Activated CD8-positive, alpha-beta memory T cell treated with anti-CD3 and anti-CD28 coated beads, Interleukin-2, amount 10 ng/mL, durations not matched to agents 7 days and 5 days (primary cell): ENCODE measurements at places on chromosomes 2 and 18.

DNA sequence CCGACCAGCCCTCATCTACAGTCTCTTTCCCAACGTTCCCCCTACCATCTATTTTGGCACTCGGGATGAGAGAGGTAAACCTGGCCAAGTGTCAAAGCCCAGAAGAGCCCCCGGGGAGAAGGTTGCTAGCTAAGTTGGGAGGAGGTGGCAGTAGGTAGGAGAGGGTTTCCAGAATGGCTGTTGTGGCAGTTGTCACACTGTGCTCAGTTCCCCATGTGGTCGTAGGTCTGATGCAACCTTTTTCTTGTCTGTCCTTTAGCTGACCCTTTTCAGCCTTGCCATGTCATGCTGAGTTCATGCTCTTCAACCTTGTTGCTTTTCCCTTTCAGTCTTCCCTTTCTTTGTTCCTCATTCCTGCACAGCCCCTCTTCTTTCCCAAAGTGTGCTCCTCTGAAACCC lies 34.5 kb downstream of the TTLL4 start:
- no peak for DNase-seq

DNA sequence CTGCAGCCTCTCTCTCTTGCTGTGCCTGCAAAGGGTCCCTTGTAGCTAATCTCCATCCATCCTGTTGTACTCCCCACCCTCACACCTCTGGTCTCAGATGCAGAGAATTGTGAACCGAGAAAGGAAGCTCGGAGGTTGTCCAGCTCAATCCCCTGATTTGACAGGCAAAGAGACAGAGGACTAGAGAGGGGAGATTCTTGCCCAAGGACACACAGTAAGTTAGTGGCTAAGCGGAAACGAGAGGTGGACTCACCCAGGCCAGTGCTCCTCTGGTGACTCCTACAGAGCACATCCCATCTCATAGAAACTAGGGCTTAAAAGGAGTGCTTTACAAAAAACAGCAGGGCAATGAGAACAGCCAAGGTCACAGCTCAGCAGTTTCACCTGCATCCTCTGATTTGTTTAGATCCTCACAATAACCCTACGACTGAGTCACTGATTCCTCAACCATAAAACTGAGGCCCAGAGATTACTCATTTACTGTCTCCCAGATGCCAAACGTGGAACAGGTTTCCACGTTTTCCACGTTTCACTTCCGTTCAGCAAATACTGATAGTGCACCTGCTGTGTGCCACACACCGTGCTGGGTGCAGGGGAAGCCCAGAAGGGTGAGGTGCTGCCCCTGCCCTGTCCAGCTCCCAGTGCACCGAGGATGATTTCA lies 22.1 kb downstream of the EHD3 start:
- no peak for DNase-seq

DNA sequence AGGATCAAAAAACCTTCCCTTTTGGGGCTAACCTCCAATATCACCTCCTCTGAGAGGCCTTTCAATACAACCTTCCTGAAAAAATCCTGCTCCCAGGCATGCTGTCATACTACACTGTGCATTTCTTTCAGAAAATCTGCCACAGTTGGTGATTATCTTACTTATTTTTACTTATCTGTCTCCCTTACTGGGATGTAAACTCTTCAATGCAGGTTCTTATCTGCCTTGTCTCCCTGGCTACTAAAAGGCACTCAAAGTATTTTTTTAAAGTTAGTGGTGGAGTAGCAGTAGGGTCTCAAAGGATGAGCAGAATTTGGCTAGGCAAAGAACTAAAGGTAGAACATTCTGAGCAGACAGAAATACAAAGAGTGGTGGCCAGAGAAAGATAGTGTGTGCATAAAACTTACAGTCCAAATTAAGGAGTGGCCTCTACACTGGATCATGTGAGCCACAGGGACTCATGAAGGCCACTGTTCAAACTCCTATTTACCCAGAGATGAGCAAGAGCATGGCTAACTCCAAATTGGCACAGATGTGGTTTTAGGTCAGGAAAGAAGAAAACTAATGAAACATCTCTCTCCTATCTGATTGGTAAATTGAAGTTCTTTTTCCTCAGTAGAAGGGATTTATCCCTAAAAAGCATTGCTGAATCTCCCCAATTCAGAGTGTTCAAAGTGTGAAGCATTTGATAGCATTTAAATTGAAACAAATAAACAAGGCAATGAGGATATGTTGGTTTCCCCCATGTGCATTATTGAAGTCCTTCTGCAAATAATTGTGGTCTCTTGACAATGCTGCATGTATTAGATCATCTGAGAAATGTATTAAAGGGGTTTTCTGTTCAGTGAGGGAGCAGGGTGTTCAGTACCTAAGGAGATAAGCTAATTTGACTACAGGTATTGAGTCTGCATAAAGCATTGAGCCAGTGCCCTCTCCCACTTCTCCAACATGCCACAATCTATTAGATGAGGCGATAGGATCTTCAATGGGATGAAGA lies 285.5 kb downstream of the MREG start:
- DNase-seq, result no peak

- peak; percentile 33 for DNase-seq
These were observed 123.5 kb upstream of the HS6ST1 start for GRCh38 chr2:128442053-128442751.

DNA sequence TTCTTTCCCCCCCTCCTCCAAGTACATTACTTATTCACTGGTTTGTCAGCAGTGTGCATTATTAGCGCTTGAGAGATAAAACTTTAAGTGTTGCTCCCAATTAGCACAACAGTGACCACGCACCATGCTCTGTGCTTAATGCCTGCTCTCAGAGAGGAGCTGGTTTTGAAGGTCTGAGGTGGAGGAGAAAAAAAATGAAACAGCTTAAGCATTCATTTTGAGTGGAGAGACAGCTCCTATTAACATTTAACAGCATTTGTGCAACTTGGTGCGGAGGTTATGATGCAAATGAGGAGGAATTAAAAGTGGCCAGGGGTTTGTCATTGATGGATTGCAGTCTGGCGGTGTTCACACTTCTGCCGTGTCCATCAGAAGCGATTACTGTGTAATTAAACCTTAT lies 141.8 kb downstream of the FIGN start:
- no peak for DNase-seq

DNA sequence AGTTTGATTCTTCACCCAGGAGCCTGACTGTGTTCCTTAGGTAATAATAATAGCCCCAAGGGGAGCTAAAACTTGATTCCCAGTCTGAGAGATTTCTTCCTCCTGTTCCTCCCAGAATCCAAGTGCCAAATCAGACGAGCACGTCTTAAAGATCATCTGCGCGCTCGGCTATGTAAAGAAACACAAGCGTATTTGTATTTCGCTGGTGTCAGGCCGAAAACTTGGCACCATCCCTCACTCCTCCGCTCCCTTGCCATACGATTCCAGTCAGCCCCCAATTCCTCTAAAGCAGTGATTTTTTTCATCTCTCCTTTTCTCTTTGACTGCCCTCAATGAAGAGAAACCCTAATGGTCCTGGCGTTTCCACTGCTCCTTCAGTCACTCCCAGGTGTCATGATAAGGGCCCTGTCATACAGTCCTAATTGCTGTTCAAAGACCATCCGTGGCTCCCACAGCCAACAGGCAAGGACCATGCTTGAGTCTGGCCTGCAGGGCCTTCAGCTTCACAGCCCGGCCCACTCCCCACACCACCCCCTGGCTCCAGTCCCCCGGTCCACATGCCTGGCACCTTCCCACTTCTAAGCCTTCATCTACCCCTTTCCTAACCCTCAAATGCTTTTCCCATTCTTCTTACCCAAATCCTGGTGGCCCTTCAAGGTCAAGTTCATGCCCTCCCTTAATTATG lies 130.8 kb upstream of the ID2 start:
- no peak for DNase-seq
